ENCODE measurements at places on chromosomes 6 and 20. TPM values are rescaled to one million over a fixed set of nuclear protein-coding genes. Genes with fewer than 3 reads are reported as not detected.

The CDSN gene
- not detected for polyA plus RNA-seq

The SLC52A3 gene
- not detected for polyA plus RNA-seq

The HEY2 gene
- polyA plus RNA-seq: not detected

The MYH7B gene
- polyA plus RNA-seq: 0.18 TPM

The CD109 gene
- 0.07 TPM for polyA plus RNA-seq

The LAMP5 gene
- 0.32 TPM for polyA plus RNA-seq

The CABLES2 gene
- polyA plus RNA-seq: 8.3 TPM

The SPACA1 gene
- polyA plus RNA-seq: not detected

The B4GALT5 gene
- polyA plus RNA-seq: 36.8 TPM

The KHDC1L gene
- polyA plus RNA-seq: not detected

The EPPIN gene
- not detected for polyA plus RNA-seq

The LY6G6F gene
- not detected for polyA plus RNA-seq

The CYP39A1 gene
- 2.0 TPM for polyA plus RNA-seq

The SERPINB1 gene
- polyA plus RNA-seq: not detected

The TCF21 gene
- not detected for polyA plus RNA-seq

The RIN2 gene
- 24.4 TPM for polyA plus RNA-seq

The XKR7 gene
- polyA plus RNA-seq: 9.6 TPM

The FAM162B gene
- not detected for polyA plus RNA-seq

The UST gene
- polyA plus RNA-seq: 7.5 TPM

The CDK19 gene
- 39.0 TPM for polyA plus RNA-seq

The STMND1 gene
- polyA plus RNA-seq: 0.59 TPM

The ELOVL5 gene
- 30.2 TPM for polyA plus RNA-seq

The RRP36 gene
- polyA plus RNA-seq: 79.2 TPM

The CCDC28A gene
- polyA plus RNA-seq: 10.6 TPM

The IRAK1BP1 gene
- 5.3 TPM for polyA plus RNA-seq

The WASF1 gene
- 89.7 TPM for polyA plus RNA-seq

The BNIP5 gene
- not detected for polyA plus RNA-seq

The APOM gene
- 4.4 TPM for polyA plus RNA-seq

The NFKBIL1 gene
- polyA plus RNA-seq: 88.7 TPM

The FNDC1 gene
- not detected for polyA plus RNA-seq

The BIRC7 gene
- polyA plus RNA-seq: not detected

The TAPBP gene
- 1.2 TPM for polyA plus RNA-seq

The MYLK4 gene
- 1.2 TPM for polyA plus RNA-seq

The SLC17A2 gene
- polyA plus RNA-seq: not detected

The MOCS3 gene
- polyA plus RNA-seq: 5.5 TPM

The PBOV1 gene
- polyA plus RNA-seq: not detected

The PNLDC1 gene
- polyA plus RNA-seq: not detected

The TSHZ2 gene
- 4.6 TPM for polyA plus RNA-seq

The CCN6 gene
- not detected for polyA plus RNA-seq

The REM1 gene
- not detected for polyA plus RNA-seq

The FOXQ1 gene
- polyA plus RNA-seq: not detected

The LY6G5C gene
- 13.4 TPM for polyA plus RNA-seq

The HLA-DRB5 gene
- polyA plus RNA-seq: not detected

The ZSCAN31 gene
- 2.6 TPM for polyA plus RNA-seq

The SCUBE3 gene
- 7.3 TPM for polyA plus RNA-seq

All from neural cell (in vitro differentiated cells).